ENCODE measurements at places on chromosomes 11 and 22.

DNA sequence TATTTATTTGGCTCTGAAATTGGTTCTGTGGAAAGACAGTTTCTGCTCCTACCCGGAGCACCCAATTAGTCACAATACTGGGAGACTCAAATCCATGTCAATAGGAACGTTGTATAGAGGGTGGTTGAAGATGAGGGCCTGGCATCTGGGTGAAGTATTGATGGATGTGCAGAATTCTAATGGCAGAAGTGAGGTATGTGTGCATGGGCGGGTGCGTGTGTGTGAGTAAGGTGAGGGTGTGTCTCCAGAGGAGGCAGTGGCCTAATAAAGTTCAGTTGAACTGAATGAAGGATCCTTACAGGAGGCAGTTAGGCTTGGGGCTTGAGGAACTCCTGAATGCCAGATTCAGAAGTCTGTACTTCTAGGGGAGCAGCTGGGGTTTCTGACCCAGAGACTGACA is 71.8 kb upstream of the B3GAT1 start:
- no peak for DNase-seq

DNA sequence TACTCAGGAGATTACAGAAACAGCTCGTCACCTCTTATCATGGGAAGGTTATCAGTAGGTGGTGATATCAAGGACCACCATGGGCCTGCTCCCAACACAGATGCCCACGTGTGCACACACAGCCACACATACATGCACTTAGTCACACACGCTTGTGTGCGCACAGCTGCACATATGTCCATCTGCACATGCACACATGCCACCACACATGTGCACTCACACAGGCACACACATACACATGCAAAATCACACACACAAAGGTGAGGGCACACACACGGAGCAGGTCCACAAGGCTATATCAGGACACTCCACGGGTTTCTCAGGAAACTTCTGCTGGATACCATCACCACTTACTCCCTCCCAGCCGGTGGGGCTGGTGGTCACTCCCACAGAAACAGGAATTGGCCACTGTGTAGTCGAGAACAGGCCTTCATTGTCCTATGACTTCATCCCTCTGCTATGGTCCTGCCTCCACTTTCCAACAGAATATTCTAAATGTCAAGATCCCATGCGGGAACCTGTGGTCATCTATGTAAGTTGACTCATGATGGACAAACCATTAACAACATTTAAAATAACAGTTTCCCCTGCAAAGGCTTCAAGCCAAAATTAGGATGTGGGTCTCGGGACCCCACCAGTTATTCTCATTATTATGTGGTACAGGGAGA is 2.2 kb downstream of the C11orf24 start:
- peak; percentile 64 for DNase-seq

DNA sequence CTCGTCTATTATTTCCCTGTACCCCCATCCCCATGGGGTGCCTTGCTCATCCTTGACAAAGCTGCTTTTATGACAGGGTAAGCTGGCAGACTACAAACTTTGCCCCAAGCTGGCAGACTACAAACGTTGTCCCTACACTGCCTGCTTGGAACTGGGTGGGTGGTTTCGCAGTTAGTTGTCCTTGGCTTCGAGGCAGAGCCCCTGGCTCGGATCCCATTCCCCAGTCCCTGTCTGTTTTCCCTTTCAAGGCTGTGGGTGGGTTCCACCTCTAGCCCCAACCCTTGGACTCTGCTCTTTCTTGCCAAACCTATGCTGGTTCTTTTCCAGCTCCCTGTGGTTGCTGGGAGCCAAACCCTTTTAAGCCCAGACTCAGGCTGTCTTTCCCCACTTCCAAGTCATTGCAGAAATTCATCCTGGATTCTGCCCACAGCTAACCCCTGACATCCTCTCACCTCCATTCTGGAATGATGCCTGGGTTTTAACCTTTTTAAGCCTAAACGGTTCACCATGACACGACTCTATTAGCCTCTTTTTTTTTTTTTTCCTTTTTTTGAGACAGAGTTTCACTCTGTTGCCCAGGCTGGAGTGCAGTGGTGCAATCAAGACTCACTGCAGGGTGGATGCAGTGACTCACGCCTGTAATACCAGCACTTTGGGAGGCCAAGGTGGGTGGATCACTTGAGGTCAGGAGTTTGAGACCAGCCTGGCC is 9.2 kb upstream of the RBM14 start:
- no peak for DNase-seq

- DNase-seq, result no peak
Measured at GRCh38 chr11:124238512-124238911, 2.4 kb upstream of the OR8G1 start.

GRCh38 chr11:33362051-33362910 is 105.1 kb downstream of the HIPK3 start:
- peak; percentile 74 for DNase-seq

DNA sequence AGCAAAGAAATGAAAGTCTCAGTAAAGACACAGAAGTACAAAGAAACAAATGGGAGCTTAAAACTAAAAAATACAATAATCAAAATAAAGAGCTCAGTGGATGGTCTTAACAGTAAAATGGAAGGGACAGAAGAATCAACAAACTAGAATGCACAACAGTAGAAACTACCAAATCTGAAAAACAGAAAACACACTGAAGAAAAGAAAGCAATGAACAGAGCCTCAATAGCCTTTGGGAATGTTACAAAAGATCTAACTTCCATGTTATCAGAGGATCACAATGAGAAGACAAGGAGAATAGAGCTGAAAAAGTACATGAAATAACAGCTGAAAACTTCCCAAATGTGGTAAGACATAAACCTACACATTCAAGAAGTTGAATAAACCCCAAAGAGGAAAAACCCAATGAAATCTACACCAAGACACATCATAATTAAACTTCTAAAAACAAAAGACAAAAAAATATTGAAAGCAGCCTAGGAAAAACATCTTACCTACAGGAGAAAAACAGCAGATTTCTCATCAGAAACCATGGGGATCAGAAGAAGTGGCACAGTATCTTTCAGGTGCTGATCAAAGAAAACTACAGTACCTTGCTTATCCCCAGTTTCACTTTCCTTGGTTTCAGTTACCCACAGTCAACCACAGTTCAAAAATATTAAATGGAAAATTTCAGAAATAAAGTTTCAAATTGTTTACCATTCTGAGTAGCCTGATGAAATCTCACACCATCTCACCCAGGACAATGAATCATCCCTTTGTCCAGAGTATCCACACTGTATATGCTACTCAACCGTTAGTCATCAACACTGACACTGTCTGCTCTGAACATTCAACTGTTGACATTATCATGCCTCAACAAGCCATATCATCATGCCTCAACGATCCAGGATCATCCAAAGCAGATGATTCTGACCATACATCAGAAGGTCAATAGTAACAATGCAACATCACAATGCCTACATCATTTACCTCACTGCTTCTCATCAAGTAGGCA is 22.2 kb downstream of the RRAS2 start:
- DNase-seq, result peak; percentile 98

DNA sequence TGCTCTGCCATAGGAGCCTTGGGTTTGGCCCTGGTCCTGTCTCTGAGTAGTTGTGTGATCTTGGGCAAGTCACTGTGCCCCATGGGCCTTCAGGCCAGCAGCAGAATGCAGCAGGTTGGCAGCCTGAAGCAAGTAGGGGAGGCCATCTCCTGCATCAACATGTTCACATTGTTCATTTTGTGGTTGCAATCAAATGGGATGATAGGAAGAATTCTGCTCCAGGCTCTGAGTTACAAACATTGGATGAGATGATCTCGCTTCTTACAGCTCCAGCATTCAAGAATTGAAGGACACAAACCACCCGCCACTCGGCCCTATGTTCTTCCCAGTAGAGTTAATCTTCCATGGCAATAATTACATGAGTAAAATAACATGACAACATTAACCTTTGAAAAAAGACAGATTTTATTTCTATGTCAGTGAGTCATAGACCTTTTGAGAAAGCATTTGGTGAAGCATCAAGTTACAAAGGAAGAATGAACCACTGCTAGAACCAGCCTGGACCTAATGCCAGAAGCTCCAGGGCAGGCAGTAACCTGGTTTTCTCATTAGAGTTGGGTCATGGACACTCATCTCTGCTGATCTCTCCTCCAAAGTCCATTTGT is 308.3 kb upstream of the NCAM1 start:
- no peak for DNase-seq

DNA sequence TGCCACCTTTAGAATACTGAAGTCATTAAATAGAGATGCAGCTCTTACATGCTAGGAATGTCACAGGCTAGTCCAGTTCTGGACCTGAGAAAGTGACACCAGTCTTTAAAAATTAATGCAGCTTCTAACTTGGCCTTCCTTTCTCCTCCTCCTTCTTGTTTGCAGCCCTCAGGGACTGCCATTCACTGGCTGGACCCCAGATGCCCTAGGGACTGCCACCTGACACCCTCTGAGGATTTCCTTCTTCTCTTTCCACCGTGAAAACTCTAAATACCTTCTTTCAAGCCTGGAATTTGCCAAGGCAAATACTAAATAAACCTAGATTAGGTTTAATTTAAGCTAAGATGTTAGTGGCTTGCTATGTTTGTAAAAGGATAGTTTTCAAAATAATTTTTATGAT is 78.4 kb downstream of the MUC15 start:
- no peak for DNase-seq

DNA sequence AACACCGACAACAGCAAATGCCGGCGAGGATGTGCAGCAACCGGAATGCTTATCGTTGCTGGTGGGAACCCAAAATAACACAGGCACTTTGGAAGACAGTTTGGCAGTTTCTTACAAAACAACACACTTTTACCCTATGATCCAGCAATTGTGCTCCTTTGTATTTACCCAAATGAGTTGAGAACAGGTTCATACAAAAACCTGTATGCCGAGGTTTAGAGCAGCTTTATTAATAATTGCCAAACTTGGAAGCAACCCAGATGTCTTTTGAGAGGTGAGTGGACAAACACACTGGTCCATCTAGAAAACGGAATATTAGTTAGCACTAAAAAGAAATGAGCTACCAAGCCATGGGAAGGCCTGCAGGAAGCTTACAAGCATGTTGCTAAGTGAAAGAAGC is 118.9 kb downstream of the CTTN start:
- no peak for DNase-seq

GRCh38 chr22:35852076-35852475 is 134.4 kb downstream of the APOL5 start:
- no peak for DNase-seq

- DNase-seq, result no peak
Measured at GRCh38 chr11:41121600-41121999, 337.9 kb downstream of the LRRC4C start.
